Osteoblast (primary cell): ENCODE measurements at places on chromosomes 11 and 22.

- no peak for DNase-seq
Measured at GRCh38 chr11:84224042-84224441, 937.9 kb upstream of the CCDC90B start.

DNA sequence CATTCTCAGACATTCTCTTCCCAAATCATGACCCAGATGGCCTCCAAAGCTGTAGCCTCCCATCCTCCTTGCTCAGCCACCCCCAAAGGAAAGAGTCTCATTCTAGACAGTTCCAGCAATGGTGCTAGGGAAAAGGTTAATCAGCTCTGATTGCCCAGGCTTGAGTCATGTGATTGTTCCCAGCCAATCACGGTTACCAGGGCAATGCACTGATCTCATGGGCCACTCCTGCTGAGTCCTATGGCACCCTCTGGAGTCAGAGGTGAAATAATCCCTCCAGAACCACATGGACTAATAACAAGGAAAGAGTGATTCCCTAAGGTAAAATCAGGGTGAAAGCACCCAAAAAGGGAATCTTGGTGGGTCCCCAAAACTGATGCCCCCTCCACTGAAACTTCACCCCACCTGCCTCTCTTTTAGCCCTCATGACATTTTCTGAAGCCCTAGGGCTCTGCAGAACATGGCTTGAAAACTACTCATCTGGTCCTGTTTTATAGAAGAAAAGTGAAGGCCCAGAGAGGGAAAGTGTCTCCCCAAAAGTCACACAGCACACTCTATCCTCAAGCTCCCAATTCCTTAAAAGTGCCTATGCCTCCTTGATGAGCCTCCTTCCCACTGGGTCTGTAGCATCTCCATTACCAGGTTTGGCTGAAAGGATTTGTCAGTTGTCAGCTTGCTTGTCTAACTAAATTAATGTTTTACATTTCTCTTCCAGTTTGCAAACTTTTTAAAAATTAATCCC lies 203.7 kb downstream of the MN1 start:
- no peak for DNase-seq

DNA sequence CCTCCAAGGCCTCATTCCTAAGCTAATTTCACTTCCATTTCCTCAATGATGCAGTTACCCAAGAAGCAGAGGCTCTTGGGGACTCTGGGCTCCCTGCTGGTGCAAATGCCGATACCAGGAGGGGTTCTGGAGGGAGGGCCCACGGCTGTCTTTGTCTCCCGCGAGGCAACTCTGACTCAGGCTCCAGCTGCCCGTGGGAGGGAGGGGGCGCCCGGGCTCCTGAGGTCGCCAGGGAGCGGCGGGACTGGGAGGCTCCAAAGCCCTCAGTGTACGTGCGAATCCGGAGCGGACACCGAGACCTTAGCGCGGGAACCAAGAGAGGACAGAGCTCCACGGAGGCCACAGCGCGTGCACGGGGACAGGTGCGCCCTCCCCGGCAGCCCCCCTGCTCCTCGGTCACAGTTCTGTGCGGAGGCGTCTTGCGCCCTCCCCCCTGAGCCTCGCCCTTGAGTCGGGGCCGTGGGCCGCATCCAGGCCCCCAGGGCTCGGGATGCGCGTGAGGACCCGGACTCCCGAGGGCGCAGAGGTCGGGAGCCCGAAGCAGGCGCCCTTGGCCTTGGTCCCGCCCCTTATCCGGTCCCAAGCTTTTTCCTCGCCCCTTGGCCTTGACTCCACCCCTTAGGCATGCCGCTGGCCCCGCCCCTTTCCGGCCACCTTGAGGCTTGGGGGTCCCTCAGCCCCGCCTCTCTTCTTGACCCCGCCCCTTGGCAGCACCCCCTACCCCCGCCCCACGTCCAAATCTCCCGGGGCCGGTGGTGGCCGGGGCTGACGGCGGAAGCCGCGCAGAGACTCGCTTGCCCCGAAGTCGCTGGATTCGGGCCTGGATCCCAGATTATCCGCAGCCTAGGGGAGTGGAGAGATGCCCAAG lies 4.7 kb upstream of the SHISA8 start:
- DNase-seq, result peak; percentile 97

- DNase-seq, result peak; percentile 100
Measured at GRCh38 chr11:820655-821511, 2.2 kb downstream of the PNPLA2 start.

- no peak for DNase-seq
Measured at GRCh38 chr11:3799873-3800272, 2.5 kb upstream of the NUP98 start.

DNA sequence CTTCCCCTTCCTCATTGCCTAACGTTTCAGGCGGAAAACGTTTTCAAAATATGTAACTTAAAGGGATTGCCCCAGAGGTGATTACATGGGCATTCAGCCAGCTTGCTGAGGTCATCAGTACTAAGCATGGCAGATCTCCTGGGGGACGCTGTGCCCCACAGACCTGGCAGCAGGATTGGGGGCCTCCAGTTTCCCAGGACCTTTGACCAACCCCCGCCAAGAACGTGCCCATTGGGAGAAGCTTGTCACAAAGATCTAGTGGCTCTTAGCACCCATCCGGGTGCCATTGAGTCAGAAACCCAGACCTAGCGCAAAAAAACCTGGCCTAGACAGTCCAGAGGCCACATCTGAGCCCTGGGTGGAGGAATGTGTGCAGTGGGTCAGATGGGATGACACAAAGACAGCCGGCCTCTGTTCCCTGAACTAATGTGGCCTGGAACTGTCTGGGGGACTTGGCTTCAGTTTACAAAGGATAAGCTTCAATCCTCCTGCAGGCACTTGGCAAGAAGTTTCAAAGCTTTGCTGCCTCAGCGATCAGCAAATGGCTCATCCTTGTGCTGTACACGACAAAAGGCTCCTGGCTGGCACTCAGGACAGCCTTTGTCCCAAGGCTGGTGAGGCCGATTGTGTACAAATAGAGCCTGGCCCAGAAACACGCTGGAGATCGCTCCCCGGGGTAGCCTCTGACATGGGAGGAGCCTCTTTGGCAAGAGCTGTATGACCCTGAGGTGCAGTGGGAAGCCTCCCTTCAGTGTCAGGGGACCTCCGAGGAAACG lies 9.5 kb downstream of the C1QTNF6 start:
- peak; percentile 73 for DNase-seq

DNA sequence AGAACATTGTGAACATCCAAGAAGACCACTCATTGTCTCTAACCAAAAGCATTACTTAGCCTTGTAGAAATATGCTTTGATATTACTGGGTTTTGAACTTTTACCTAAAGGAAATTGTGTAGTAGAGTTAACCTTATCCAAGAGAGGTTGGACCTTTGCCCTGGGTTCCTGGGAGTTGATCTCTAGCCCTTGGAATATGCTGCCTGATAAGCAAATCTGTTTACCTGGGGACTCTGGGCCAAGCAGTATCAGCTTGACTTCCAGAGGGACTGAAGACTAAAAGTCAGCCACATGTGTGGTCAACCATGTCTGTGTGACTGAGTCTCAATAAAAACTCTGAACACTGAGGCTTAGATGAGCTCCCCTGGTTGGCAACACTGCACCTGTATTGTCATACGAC lies 44.1 kb upstream of the CWF19L2 start:
- DNase-seq, result no peak

DNA sequence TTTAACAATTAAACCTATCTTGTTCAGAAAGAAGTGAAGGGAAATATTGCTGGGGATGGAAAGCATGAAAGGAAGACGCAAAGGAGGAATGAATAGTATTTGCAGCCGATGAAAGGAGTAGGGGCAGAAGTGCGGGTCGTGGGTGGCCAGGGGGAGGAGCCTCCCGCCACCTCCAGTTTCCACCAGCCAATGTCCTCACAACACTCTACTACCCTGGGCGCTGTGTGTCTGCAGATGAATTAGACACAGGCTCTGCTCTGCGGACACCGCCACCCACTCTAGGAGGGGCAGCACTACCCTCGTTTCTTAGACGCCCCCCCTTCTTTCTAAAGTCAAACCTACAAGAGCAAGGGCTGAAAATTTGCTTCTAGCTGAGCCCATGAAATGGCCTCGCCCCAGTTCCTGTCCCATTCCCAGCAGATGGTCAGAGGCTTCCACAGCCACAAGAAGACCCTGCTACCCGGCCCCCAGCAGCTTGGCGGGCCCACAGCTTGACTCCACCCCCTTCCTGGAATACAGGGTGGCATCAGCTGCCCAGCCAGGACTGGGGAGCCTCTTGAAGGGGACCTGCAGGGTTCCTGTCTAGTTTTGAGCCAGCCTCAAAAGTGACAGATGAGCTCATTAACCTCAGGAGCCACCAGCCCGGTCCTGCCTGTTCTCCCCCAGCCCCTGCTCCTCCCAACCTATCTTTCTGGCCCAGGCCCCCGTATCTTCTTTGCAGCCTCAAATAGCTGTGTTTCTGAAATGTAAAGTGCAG lies 268.1 kb downstream of the BUD13 start:
- no peak for DNase-seq

- DNase-seq, result no peak
Measured at GRCh38 chr11:111719379-111719778, 46.8 kb downstream of the PPP2R1B start.

DNA sequence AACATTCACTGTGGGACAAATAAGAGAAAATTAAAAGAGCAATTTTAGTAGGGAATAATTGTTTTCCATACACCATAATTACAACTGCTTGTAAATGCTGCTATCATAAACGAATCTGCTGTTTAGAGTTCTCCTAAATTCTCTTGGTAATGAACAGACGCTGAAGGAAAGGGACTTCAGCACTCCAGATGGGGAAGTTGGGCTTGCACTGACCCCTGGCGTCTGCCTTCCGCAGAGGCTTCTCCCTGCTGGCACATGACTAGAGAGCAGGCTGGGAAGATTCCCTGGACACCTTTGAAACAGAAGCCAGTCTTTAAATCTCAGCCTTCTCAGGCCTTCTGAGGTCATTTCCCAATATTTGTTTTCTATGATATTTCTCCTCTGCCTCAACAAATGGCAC lies 84.1 kb downstream of the NXPE2 start:
- DNase-seq, result no peak

- peak; percentile 72 for DNase-seq
Measured at GRCh38 chr11:64838600-64839334, 5.7 kb downstream of the CDC42BPG start.
